ENCODE measurements at places on chromosomes 3 and 15. TPM values are rescaled to one million over a fixed set of nuclear protein-coding genes. Genes with fewer than 3 reads are reported as not detected.

LYZL4 gene
- total RNA-seq = not detected

GPR160 gene
- total RNA-seq = 9.8 TPM

LRRC2 gene
- 32.6 TPM for total RNA-seq

ADAMTS17 gene
- 4.8 TPM for total RNA-seq

ROBO1 gene
- total RNA-seq = 8.6 TPM

GRCh38 chr3:194257916-194258668 lies 93.0 kb downstream of the CPN2 start:
- DNase-seq = no peak
- H3K27ac ChIP-seq = no peak overlapping the region
- H3K4me1 ChIP-seq = peaks cover 15% of the 10 kb centered on the region
- no peaks in the 10 kb centered on the region for H3K27me3 ChIP-seq

DNA sequence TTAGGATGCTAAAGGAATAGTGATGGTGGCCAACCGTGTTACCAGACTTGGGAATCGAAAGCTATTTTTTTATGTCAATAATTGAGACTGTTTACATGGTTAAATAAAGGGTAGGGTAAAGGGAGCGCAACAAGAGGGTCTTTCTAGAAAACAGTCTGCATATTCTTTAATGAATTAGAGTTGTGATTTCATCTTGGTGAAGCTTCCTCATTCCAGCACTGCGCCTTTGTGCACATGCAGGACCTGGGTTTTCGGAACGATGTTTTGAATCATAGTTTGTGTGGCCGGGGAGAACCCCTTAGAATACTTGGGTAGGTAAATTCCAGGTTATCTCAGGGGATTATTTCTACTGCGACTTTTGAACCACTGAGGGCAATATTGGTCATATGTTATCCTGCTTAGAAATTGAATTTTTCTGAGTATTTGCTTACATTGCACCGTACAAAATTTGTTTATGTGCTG lies 1.3 kb downstream of the PIK3CA start:
- peak overlapping the region; percentile 96 for H3K27ac ChIP-seq
- peak overlapping the region; percentile 12 for H3K4me3 ChIP-seq
- H3K36me3 ChIP-seq = no peaks in the 10 kb centered on the region
- no peaks in the 10 kb centered on the region for H3K4me1 ChIP-seq

DNA sequence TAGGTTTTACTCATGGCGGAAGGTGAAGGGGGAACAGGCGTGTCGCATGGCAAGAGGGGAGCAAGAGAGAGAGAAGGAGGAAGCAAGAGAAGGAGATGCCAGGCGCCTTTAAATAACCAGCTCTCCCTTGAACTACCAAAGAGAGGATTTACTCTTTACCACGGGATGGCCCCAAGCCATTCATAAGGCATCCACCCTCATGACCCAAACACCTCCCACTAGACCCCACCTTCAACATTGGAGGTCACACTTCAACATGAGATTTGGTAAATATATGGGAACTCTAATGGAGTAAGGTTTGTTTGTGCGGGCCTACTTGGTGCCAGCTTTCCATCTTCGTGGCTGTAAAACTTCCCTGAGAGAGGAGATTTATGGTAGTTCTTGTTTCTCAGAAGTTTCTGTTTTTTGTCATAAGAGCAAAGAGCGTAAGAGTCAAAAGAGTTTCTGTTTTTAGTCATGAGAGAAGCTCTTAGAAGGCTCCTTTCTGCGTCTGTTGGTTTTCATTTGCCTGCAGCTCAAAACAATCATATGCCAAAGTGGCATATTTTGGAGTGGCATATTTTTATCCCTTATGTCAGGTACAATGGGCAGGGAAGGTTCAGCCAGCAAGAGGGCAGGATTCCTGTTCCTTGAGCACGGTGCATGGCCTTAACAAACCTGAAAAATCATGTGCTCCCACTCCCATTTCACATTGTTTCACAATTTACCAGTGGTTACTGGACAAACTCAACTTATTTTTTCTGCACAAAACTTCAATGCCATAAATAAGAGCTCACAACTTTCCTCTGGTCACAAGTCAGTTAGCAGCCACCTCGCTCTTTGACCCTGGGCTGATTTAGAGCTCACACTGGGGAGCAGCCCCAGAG lies 12.5 kb downstream of the PML start:
- peak overlapping the region; percentile 69 for H3K27ac ChIP-seq
- no peak overlapping the region for H3K4me3 ChIP-seq
- peaks cover 19% of the 10 kb centered on the region for H3K36me3 ChIP-seq
- H3K4me1 ChIP-seq = peaks cover 46% of the 10 kb centered on the region
- no peaks in the 10 kb centered on the region for H3K27me3 ChIP-seq

- no peaks in the 10 kb centered on the region for H3K36me3 ChIP-seq
- H3K27me3 ChIP-seq = no peaks in the 10 kb centered on the region
- no peak for DNase-seq
- H3K4me1 ChIP-seq = peaks cover 20% of the 10 kb centered on the region
- no peak overlapping the region for H3K27ac ChIP-seq
- no peak overlapping the region for H3K4me3 ChIP-seq
These were observed 220.2 kb downstream of the RORA start for GRCh38 chr15:61008915-61009314.

GRCh38 chr3:125428216-125428830 lies 53.2 kb upstream of the ZNF148 start:
- no peaks in the 10 kb centered on the region for H3K36me3 ChIP-seq
- no peak overlapping the region for H3K27ac ChIP-seq
- H3K4me1 ChIP-seq = no peaks in the 10 kb centered on the region
- no peaks in the 10 kb centered on the region for H3K27me3 ChIP-seq
- no peak overlapping the region for H3K4me3 ChIP-seq

DNA sequence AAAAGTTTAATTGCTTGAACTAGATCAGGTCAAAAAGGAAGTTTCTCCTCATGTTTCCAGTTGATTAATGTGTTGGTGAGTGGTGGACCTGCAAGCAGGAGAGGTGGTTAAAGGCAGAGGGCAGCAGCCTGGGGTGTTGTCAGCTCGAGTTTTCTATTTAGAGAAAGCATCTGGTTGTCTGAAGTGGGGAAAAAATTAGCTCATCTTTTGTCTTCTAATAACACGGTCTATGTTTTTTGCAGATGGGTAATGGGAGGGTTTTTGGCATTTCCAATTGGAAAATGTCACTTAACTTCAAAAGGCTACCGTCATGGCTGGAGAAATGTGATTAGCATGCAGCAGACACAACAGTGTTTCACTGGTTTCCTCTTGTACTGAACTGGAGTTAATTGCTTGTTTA lies 122.6 kb downstream of the ITPR1 start:
- H3K36me3 ChIP-seq = no peaks in the 10 kb centered on the region
- no peaks in the 10 kb centered on the region for H3K4me1 ChIP-seq
- no peaks in the 10 kb centered on the region for H3K27me3 ChIP-seq
- H3K4me3 ChIP-seq = no peak overlapping the region

GRCh38 chr3:134445636-134446035 lies 40.1 kb downstream of the ANAPC13 start:
- peak; percentile 62 for DNase-seq
- peak overlapping the region; percentile 61 for H3K27ac ChIP-seq
- no peaks in the 10 kb centered on the region for H3K27me3 ChIP-seq

DNA sequence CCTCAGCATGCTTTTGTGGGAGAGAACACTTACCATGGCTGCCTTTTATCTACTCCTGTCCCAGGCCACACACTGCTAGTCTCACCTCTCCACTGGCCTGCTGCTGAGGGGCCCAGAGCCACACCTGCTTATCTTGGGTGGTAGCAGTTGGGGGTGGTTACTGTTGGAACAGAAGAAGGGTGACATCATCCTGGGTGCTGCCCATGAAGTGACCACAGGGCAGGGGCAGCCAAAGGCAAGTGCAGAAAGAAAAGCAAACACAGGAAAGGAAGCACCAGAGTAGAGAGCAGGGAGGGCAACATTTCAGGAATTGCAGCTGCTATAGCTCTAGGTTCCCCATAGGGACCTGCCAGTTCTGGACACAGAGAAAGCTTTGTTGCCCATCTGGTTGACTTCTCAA lies 345.2 kb downstream of the VPS13C start:
- H3K36me3 ChIP-seq = no peaks in the 10 kb centered on the region
- no peaks in the 10 kb centered on the region for H3K27me3 ChIP-seq
- peak; percentile 29 for DNase-seq
- H3K4me3 ChIP-seq = no peak overlapping the region
- no peak overlapping the region for H3K27ac ChIP-seq

DNA sequence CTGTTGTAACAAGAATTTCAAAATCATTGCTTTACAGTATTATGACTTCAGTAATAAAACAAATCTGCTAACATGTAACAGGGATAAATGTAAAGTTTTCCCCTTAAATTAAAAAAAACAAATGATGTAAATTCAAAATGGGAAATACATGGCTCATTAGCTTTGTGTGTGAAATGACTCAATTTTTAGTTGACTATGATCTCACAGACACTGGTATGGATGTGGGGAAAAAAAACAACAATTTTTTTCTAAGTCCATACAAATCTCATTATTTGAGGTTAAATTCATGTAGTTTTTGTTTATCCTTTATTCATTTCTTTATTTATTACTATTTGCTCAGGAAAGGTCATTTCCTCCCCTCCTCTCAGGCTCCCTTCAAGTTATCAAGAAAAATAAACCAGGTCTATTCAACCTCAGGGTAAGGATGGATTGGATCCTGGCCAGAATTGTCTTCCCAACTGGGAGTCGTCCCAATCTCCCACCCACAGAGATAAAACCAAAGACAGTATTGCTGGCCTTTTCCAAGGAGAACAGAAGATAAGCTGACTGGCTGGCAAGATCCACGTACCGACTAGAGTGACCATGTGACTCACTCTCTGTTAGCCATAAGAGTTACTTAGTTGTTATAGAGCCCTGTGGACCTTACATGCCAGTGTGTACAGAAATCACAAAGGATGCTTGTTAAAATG lies 373.3 kb downstream of the GAP43 start:
- H3K4me3 ChIP-seq = no peak overlapping the region
- no peaks in the 10 kb centered on the region for H3K4me1 ChIP-seq
- no peaks in the 10 kb centered on the region for H3K36me3 ChIP-seq
- H3K27ac ChIP-seq = no peak overlapping the region
- no peak for DNase-seq

- no peaks in the 10 kb centered on the region for H3K36me3 ChIP-seq
- no peak overlapping the region for H3K4me3 ChIP-seq
- H3K27ac ChIP-seq = no peak overlapping the region
- H3K27me3 ChIP-seq = no peaks in the 10 kb centered on the region
These were observed 615.6 kb upstream of the NECTIN3 start for GRCh38 chr3:110456001-110456400.

DNA sequence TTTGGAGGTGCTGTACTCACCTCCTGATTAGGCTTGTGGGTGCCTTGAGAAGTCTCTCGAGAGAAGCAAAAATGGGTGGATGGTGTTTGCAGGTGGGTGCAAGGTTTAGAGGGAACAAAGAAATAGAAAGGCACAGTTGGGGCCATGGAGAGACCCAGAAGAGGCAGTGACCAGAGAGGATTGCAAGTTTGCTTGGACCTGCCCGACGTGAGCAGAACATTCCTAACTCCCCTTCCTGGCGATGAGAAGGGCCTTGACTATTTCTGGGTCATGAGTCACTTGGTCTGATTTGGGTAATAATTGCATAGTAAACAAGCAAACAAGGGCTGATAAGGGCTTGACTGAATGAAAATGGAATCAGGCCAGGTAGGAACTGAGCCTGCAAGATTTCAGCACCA lies 7.0 kb upstream of the CTSH start:
- H3K4me3 ChIP-seq = no peak overlapping the region
- H3K4me1 ChIP-seq = no peaks in the 10 kb centered on the region
- DNase-seq = no peak
- no peaks in the 10 kb centered on the region for H3K27me3 ChIP-seq
- no peak overlapping the region for H3K27ac ChIP-seq

DNA sequence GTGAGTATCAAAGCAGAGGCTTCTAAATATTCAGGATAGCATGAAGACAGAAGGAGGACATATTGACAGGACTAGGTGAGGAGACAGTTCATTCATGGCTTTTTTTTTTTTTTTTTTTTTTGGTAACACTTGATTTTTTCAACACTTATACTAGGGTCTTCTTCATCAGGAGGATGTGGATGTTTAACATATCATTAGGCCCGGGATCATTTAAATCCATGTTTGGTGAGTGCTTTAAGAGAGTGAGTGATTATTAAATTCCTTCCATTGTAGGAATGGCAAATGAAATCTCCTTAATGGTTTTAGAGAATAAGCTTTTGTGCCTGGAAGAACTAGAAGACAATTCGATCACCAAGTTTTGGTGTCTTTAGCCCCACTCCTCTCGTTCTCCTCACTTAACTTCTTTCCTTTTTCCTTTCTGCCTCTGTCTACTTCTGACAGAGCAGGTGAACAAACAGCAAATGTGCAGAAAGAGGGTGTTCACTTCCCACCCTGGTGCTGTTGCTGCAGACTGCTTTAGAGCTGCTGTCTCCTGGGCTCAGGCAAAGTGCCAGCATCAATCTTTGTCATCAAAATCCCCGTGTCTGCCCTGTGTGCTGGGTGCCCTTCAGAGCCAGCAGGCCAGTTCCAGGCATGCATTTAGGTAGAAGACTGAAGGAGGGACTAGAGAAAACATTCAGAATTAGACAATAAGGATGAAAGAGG lies 35.6 kb upstream of the RAB11A start:
- peak overlapping the region; percentile 84 for H3K27ac ChIP-seq
- peaks cover 58% of the 10 kb centered on the region for H3K4me1 ChIP-seq
- DNase-seq = peak; percentile 65
- no peaks in the 10 kb centered on the region for H3K36me3 ChIP-seq

GRCh38 chr3:197520311-197521276 lies 35.2 kb downstream of the BDH1 start:
- H3K36me3 ChIP-seq = no peaks in the 10 kb centered on the region
- no peaks in the 10 kb centered on the region for H3K27me3 ChIP-seq
- no peak overlapping the region for H3K4me3 ChIP-seq
- no peak for DNase-seq
- H3K27ac ChIP-seq = no peak overlapping the region

- H3K4me1 ChIP-seq = peaks cover 12% of the 10 kb centered on the region
- H3K27ac ChIP-seq = peak overlapping the region; percentile 62
- no peaks in the 10 kb centered on the region for H3K27me3 ChIP-seq
- H3K36me3 ChIP-seq = peaks cover 20% of the 10 kb centered on the region
- H3K4me3 ChIP-seq = no peak overlapping the region
These were observed 18.7 kb downstream of the CRBN start for GRCh38 chr3:3160826-3161225.

DNA sequence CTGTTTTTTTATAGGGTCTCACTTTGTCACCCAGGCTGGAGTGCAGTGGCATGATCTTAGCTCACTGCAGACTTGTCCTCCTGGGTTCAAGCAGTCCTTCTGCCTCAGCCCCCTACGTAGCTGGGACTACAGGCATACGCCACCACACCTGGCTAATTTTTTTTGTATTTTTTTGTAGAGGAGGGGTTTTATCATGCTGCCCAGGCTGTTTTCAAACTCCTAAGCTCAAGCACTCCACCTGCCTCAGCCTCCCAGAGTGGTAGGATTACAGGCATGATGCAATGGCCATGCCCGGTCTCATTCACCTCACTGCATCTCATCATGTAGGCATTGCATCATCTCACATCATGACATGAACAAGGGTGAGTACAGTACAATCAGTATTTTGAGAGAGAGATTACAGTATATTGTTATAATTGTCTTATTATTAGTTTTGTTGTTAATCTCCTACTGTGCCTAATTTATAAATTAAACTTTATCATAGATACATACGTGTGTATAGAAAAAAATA lies 74.3 kb upstream of the EOMES start:
- no peak for DNase-seq
- H3K27me3 ChIP-seq = no peaks in the 10 kb centered on the region
- H3K4me3 ChIP-seq = no peak overlapping the region
- H3K36me3 ChIP-seq = no peaks in the 10 kb centered on the region

GRCh38 chr3:99365979-99366378 lies 272.4 kb upstream of the COL8A1 start:
- H3K4me3 ChIP-seq = no peak overlapping the region
- no peaks in the 10 kb centered on the region for H3K27me3 ChIP-seq
- no peaks in the 10 kb centered on the region for H3K4me1 ChIP-seq
- no peaks in the 10 kb centered on the region for H3K36me3 ChIP-seq
- H3K27ac ChIP-seq = no peak overlapping the region

GRCh38 chr3:124007186-124007585 lies 15.3 kb upstream of the ROPN1 start:
- H3K36me3 ChIP-seq = no peaks in the 10 kb centered on the region
- H3K4me1 ChIP-seq = no peaks in the 10 kb centered on the region
- no peak overlapping the region for H3K27ac ChIP-seq
- no peak for DNase-seq
- no peak overlapping the region for H3K4me3 ChIP-seq
